ENCODE measurements at places on chromosomes 1 and 21. TPM values are rescaled to one million over a fixed set of nuclear protein-coding genes. Genes with fewer than 3 reads are reported as not detected.

DNA sequence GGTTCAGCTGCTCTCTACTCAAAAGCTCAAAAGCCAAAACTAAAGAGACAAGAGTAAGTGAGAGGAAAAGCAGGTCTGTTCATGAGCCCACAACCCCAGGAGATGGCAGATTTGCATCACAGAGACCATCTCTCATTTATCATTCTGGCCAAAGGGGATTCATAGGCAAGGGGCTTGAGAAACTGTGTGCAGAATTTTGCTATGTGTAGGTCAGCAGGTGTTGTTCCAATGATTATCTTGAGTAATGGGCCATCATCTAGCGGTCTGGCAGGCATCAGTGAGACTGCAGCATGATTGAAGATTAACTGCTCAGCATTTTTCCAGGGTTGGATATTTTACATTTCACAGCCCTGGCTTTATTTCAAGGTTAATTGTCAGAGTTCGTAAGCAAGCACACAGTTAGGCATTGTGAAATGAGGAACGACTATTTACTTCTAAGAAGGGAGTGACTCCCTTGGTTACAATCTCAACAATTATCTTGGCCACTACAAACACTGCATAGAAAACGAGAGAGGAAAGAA, 1204.6 kb upstream of the TMPRSS15 start:
- no peak for DNase-seq

- no peak for DNase-seq
These were observed 2.5 kb downstream of the DR1 start for GRCh38 chr1:93348104-93348728.

The DEPDC1 gene
- total RNA-seq: 0.04 TPM

- no peak for DNase-seq
These were observed 85.2 kb downstream of the HIVEP3 start for GRCh38 chr1:41833519-41834000.

The PDE4B gene
- 1.0 TPM for total RNA-seq

GRCh38 chr1:174414203-174414602, 33.6 kb upstream of the GPR52 start:
- no peak for DNase-seq
